ENCODE measurements at places on chromosomes 3 and 15. TPM values are rescaled to one million over a fixed set of nuclear protein-coding genes. Genes with fewer than 3 reads are reported as not detected.

DNA sequence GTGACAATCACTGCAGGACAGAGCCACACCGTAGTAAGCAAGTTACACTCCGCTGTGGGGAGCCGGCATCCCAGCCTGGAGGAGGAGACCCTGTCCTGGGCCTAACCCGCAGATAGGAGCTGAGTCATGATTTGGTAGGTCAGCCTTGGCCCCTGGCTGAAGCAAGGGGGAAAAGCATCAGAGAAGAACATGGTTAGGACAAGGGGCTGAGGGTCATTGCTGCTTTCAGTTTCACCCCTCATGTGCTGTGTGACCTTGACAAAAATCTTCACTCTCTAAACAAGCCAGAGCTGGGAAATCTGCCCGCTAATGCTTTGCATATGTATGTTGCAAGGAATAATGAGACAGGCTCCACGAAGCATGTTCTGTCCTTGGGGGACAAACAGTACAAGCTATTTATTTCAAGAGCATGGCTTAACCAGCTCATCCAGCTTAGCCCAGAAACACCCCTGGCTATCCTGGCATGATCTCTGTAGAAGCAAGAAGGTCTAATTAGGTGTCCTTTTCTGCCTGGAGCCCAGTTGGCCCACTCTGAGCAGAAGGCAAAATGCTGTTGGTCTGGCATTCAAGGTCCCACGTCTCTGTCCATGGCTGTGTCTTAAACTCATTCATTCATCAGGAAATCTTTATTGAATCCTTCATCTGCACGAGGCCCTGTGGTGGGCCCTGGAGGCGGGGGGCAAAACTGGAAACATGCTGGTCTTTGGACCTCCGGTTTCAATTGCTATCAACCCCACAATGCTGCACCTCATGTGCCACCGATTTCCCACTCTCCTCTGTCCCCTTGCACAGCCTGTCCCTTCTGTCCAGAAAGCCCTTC lies 221.3 kb upstream of the LYSMD4 start:
- DNase-seq: no peak
- H3K27ac ChIP-seq: no peak overlapping the region
- H3K27me3 ChIP-seq: no peaks in the 10 kb centered on the region
- no peaks in the 10 kb centered on the region for H3K4me1 ChIP-seq
- H3K4me3 ChIP-seq: no peak overlapping the region
- H3K36me3 ChIP-seq: no peaks in the 10 kb centered on the region

DNA sequence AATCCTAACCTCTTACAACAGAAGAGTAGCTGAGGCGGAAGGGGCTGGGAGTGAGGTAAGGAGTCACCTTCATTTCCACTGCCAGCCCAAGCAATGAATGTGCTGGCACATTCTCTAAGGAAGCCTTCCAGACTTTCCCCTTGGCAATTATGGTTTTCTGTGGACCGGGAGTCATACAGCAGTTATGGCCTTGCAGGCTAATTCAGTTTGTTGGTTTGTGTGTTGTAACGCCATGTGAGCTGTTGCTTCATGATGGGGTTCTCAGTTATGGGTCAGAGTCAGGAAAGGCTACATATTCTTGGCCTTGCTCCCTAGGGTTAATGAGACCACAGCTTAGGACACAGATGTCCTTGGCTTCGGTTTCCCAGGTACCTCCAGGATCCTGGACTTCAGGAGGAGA lies 137.0 kb downstream of the ADAMTS17 start:
- DNase-seq: no peak
- H3K36me3 ChIP-seq: no peaks in the 10 kb centered on the region
- H3K4me3 ChIP-seq: no peak overlapping the region

Gene MASP1
- total RNA-seq: 5.5 TPM

Gene SPATA12
- not detected for total RNA-seq

- H3K4me1 ChIP-seq: no peaks in the 10 kb centered on the region
- H3K27me3 ChIP-seq: no peaks in the 10 kb centered on the region
- no peak overlapping the region for H3K27ac ChIP-seq
- no peaks in the 10 kb centered on the region for H3K36me3 ChIP-seq
- H3K4me3 ChIP-seq: no peak overlapping the region
Measured at GRCh38 chr3:22536541-22536940, 666.6 kb upstream of the UBE2E2 start.

- peaks cover 41% of the 10 kb centered on the region for H3K36me3 ChIP-seq
- H3K27ac ChIP-seq: no peak overlapping the region
- no peak for DNase-seq
- no peaks in the 10 kb centered on the region for H3K27me3 ChIP-seq
- H3K4me3 ChIP-seq: no peak overlapping the region
Measured at GRCh38 chr15:92963794-92964193, 63.7 kb downstream of the CHD2 start.

DNA sequence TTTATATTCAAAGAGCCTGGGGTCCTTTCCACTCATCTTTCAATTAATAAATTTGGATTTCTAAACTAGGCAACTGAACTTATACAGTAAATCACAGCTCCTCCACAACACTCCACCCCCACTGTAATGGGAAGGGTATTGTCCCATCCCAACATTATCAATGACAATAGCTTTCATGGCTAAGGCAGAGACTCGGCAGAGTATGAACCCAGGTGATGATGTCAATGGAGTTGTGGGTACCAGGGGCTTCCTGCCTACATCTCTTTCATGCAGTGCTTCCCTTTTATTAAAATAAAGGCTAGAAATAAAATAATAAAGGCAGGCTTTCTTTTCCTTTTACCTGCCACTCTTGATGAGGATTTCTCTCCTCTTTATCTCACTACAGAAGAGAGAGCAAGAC lies 109.5 kb downstream of the ADAM10 start:
- no peak overlapping the region for H3K27ac ChIP-seq
- H3K27me3 ChIP-seq: no peaks in the 10 kb centered on the region
- H3K36me3 ChIP-seq: no peaks in the 10 kb centered on the region
- H3K4me1 ChIP-seq: peaks cover 5% of the 10 kb centered on the region
- DNase-seq: no peak
- H3K4me3 ChIP-seq: no peak overlapping the region

GRCh38 chr3:113213896-113214587 lies 2.7 kb downstream of the BOC start:
- peaks cover 21% of the 10 kb centered on the region for H3K4me1 ChIP-seq
- DNase-seq: no peak
- H3K27ac ChIP-seq: no peak overlapping the region
- H3K4me3 ChIP-seq: no peak overlapping the region

Gene OSTN
- total RNA-seq: not detected

GRCh38 chr3:161991901-161992540 lies 495.4 kb downstream of the OTOL1 start:
- no peak overlapping the region for H3K4me3 ChIP-seq
- DNase-seq: no peak
- no peaks in the 10 kb centered on the region for H3K36me3 ChIP-seq

GRCh38 chr3:15460891-15461531 lies 33.6 kb downstream of the EAF1 start:
- H3K36me3 ChIP-seq: no peaks in the 10 kb centered on the region
- H3K27ac ChIP-seq: no peak overlapping the region
- no peak for DNase-seq
- H3K27me3 ChIP-seq: no peaks in the 10 kb centered on the region

DNA sequence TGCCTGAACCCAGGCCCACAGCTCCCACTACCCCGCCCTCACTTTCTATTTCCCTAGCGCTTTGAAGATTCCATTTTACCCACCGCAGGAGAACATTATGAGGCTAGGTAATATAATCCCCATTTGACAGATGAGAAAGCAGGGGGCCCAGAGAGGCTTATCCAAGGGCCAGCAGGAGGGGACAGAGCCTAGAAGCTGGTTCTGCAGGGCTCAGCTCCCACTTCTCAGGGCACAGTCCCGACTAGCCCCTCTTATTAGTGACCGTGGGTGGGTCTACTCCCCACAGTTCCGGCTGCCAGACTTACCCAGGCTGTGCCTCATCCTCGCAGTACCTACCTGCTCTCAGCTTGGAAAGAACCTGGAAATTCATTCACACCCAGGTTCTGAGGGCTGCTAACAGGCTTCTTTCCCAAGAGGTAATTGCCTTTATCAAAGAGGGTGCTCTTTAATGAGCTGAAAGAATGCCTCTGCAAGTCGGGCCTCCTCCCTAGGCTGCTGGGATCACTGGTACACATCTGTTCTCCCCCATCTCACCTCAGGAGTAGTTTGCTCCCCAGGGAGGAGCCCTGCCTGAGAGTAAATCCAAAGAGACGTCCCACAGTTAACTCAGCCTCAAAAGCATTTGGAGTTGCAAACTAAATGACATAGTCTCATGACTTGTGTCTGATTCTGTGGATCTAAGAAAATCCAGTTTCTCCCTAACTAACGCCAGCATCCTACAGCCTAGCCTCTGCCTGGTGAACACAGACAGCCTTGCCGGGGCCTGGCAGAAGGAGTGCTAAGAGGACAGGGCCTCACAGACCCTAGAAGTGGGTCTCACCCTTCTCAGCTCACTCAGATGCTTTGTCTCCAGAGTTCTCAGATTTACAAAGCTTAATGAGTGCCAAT lies 125.0 kb downstream of the CHSY1 start:
- H3K27me3 ChIP-seq: no peaks in the 10 kb centered on the region
- H3K4me1 ChIP-seq: peaks cover 24% of the 10 kb centered on the region
- H3K4me3 ChIP-seq: no peak overlapping the region
- H3K27ac ChIP-seq: peak overlapping the region; percentile 92
- DNase-seq: no peak
- no peaks in the 10 kb centered on the region for H3K36me3 ChIP-seq

GRCh38 chr3:184384856-184385422 lies 5.1 kb downstream of the CHRD start:
- H3K36me3 ChIP-seq: no peaks in the 10 kb centered on the region
- no peak overlapping the region for H3K4me3 ChIP-seq
- DNase-seq: no peak
- H3K27ac ChIP-seq: no peak overlapping the region

DNA sequence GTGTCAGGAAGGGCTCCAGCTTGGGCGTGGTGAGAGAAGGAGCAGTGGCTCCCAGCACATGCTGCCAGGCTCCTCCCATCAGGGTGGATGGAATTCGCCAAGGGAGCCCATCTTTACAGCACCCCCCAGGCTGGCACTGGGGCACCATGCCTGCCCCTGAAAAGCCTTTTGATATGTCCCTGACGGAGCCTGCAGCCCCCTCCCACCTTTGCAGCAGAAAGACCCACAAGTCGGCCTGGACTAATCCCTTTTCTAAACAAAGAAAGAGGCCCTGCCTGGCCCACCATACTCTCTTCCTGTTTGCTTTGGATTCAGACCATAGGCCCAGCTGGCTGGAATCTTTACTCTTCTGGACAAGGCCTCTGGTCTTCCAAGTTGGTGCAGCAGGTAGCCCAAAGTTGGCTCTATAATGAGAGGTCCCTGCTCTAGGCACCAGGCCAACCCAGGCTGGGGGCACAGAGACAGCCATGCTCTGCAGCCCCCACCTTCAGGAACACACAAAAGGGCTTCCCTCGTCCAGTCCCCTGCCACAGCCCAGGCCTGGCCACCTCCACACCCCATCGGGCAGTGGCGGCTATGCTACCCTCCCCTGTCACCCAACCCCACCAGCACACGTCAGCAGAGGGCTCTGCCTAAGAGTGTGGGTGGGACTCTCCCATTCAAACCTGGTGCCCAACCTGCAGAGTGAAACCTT lies 5.4 kb downstream of the ANPEP start:
- no peaks in the 10 kb centered on the region for H3K36me3 ChIP-seq
- no peak overlapping the region for H3K27ac ChIP-seq
- peaks cover 11% of the 10 kb centered on the region for H3K4me1 ChIP-seq

- no peak overlapping the region for H3K4me3 ChIP-seq
- no peak for DNase-seq
- no peaks in the 10 kb centered on the region for H3K27me3 ChIP-seq
- no peak overlapping the region for H3K27ac ChIP-seq
Measured at GRCh38 chr15:66614951-66615760, 49.4 kb upstream of the LCTL start.

DNA sequence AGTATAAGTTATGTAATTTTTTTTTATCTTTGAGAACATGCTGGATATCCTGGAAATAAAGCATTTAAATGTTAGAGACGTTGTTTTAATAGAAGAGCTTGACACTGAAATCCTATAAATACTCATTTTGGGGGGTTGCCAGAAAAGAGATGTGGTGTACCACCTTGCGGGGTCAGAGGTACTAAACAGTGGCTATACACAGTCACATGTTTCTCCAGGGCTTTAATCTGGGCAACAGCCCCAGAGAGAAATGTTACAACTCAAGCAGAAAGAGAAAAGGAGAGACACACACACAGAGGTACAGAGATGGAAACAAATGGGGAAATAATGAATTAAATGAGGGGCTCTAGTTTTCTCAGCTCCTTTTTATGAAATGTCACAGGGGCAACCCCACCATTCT lies 113.8 kb downstream of the SENP2 start:
- no peak overlapping the region for H3K4me3 ChIP-seq
- H3K27ac ChIP-seq: no peak overlapping the region
- H3K4me1 ChIP-seq: no peaks in the 10 kb centered on the region
- no peaks in the 10 kb centered on the region for H3K27me3 ChIP-seq
- no peak for DNase-seq
- H3K36me3 ChIP-seq: no peaks in the 10 kb centered on the region

Gene RARRES1
- 394 TPM for total RNA-seq

Gene PTPRG
- 207 TPM for total RNA-seq

Gene OXTR
- 0.56 TPM for total RNA-seq

Gene PLOD2
- total RNA-seq: 171 TPM

Gene SH3GL3
- total RNA-seq: not detected

Gene RYR3
- total RNA-seq: 0.34 TPM

Gene RFX7
- 12.6 TPM for total RNA-seq

Gene AHSG
- total RNA-seq: not detected

GRCh38 chr3:188583341-188584161 lies 429.6 kb downstream of the LPP start:
- H3K4me3 ChIP-seq: no peak overlapping the region
- no peak for DNase-seq
- H3K36me3 ChIP-seq: no peaks in the 10 kb centered on the region

- no peak overlapping the region for H3K4me3 ChIP-seq
- no peak overlapping the region for H3K27ac ChIP-seq
- peaks cover 28% of the 10 kb centered on the region for H3K4me1 ChIP-seq
- H3K36me3 ChIP-seq: no peaks in the 10 kb centered on the region
- no peak for DNase-seq
- no peaks in the 10 kb centered on the region for H3K27me3 ChIP-seq
Measured at GRCh38 chr3:155661760-155662159, 83.1 kb downstream of the PLCH1 start.

DNA sequence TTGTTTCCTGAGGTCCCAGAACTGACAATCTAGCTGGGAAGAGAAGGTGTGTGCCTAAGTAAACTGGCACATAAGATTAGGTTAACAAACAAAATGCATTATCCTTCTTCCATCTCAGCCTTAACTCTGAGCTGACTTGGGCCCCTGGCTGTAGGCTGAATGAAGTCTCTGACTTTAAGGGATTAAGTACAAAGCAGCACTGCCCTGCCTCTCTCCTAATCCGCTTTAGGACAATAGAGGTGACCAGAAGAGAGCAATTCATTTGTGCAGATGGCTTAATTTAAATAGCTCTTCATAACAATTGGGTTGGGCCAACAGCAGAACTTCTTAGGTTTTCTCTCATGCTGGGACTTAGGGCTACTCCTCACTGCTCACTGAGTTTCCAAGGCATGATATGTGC lies 181.6 kb upstream of the SOX14 start:
- H3K27ac ChIP-seq: no peak overlapping the region
- H3K27me3 ChIP-seq: no peaks in the 10 kb centered on the region
- no peak overlapping the region for H3K4me3 ChIP-seq
- DNase-seq: no peak
- H3K36me3 ChIP-seq: no peaks in the 10 kb centered on the region
